Stimulated activated CD4-positive, alpha-beta T cell treated with anti-CD3 and anti-CD28 coated beads, Interleukin-1b, Interleukin-23, amount 100 ng/mL, for 1 hour (primary cell): ENCODE measurements at places on chromosomes 3 and 15.

DNA sequence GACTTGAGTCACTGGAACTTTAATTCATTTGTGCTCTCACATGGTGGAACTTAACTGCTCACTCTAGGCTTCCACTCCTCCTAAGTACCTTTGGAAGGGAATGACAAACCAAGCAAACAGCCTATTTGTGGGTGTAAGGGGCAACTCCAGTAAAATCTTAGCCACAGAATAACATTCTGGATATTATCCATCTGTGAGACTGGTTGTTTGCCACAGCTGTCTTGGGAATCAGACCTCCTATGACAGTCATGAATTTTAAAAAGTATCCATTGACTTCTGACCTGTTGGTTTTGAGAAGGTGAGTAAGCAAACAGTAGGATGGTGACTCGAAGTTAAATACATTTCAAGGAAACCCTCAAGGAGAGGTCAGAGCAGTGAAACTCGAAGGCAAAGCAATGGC, 147.3 kb upstream of the CDIN1 start:
- no peak for DNase-seq

DNA sequence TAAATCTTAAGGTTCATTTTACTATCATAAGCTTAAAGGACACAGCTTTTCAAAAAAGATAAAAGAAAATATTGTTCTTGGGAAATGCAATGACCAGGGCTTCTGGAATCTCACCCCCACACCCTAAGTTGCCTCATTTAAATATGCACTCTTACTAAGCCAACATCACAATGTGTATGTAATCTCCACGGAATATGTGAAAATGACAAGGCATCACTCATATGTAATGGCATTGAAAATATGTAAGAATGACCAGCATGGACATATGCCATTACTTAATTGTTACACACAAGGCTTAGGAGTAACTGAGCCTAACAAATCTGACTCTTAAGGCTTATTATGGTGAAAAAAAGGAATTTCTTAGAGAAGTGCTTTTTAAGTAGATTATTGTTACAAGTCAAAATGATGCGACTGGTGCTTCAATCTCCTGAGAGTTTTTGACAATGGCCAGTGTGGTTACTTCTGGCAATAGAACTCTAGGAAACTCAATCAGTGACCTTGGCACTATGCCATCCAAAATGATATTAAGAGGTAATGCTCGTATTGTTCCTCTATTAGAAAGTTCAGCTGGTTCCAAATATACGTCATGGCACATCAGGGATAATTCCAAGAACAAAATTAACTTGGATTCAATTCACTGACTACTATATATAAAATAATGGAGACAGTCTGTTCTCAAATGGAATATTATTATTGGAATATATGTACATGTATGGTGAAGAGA, 290.0 kb upstream of the PLSCR5 start:
- DNase-seq, result no peak

DNA sequence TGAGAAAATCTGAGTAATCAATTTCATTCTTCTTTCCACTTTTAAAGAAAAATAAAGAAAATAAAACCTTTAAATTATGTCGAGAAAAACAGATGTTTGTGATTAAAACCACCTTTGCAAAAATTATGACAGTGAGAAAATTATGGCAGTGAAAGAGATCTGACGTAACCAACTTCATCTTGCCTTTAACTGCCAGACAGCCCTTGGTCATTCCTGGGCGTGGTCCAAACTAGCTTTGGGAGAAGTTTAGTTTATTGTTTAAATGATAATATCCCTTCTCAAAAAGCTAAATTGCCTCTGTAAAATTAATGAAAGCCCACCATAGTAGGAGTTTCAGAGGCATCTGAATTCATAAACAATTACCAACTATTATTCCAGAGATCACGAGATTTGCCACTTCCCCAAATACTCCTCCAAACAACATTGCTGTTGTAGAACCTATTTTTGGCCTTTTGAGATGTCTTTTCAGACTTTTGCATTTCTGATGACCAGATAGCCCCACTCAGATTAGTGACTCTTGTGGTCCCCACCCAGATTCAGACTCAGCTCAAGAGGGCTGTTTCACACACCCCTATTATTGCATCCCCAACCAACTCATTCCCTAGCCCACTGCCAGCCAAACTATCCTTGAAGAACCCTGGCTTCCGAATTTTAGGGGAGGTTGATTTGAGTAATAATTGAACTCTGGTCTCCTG, 664.4 kb upstream of the CBLB start:
- no peak for DNase-seq

DNA sequence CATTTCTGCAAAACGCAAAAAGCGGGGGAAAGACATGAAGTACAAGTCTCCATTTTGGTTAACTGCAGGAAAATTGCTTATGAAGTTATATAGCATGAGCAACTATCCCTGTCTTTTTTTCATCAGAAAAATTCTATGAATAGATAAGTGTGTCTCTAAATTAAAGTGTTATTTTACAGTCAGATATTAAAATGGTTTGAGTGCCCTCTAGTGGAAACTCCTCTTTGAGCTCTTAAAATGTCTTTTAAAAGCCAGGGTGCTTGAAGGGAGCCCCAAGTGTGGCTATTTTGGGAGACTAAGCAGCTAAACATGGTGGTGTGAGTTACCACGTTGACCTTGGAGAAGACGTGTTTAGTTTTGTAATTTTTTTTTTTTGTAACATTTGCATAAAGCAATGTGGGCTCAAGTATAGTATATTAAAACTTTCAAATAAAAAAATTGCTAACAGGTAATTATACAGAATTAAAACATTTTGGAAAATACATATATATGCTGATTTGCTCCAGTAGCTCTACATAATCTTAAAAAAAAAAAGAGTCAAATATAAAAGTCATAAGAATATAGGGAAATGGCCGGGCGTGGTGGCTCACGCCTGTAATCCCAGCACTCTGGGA, 77.2 kb downstream of the PPP2R3A start:
- no peak for DNase-seq
